ENCODE measurements at places on chromosomes 4 and X. TPM values are rescaled to one million over a fixed set of nuclear protein-coding genes. Genes with fewer than 3 reads are reported as not detected.

FHL1 gene
- 90.3 TPM for polyA plus RNA-seq

BANK1 gene
- polyA plus RNA-seq: 0.89 TPM

CT45A9 gene
- polyA plus RNA-seq: not detected

ARMCX1 gene
- 39.2 TPM for polyA plus RNA-seq

CTSO gene
- 12.8 TPM for polyA plus RNA-seq

DMRTC1 gene
- polyA plus RNA-seq: 0.38 TPM

MTNR1A gene
- not detected for polyA plus RNA-seq

OTUD6A gene
- polyA plus RNA-seq: not detected

ANXA10 gene
- polyA plus RNA-seq: not detected

SLC9B1 gene
- polyA plus RNA-seq: 0.64 TPM

XG gene
- polyA plus RNA-seq: not detected

AFAP1 gene
- polyA plus RNA-seq: 0.98 TPM

ADH6 gene
- polyA plus RNA-seq: not detected

GPRIN3 gene
- 0.83 TPM for polyA plus RNA-seq

TRIM75 gene
- not detected for polyA plus RNA-seq

GRK4 gene
- 15.6 TPM for polyA plus RNA-seq

TAF7L gene
- 0.18 TPM for polyA plus RNA-seq

NMU gene
- 4.3 TPM for polyA plus RNA-seq

SEPTIN6 gene
- polyA plus RNA-seq: 40.2 TPM

FAM13A gene
- 31.1 TPM for polyA plus RNA-seq

NAA11 gene
- polyA plus RNA-seq: not detected

KLB gene
- 0.85 TPM for polyA plus RNA-seq

PSAPL1 gene
- not detected for polyA plus RNA-seq

EXOC1 gene
- 61.5 TPM for polyA plus RNA-seq

CCKAR gene
- not detected for polyA plus RNA-seq

PDLIM3 gene
- 24.5 TPM for polyA plus RNA-seq

YY2 gene
- 2.7 TPM for polyA plus RNA-seq

ZGRF1 gene
- 7.7 TPM for polyA plus RNA-seq

SFRP2 gene
- polyA plus RNA-seq: not detected

VEGFD gene
- not detected for polyA plus RNA-seq

CXCL5 gene
- polyA plus RNA-seq: not detected

TMEM31 gene
- not detected for polyA plus RNA-seq

NLRP2B gene
- not detected for polyA plus RNA-seq

GSPT2 gene
- polyA plus RNA-seq: 17.6 TPM

PASD1 gene
- not detected for polyA plus RNA-seq

TMSB15C gene
- not detected for polyA plus RNA-seq

CD38 gene
- not detected for polyA plus RNA-seq

SLC38A5 gene
- polyA plus RNA-seq: not detected

MBTPS2 gene
- 22.9 TPM for polyA plus RNA-seq

CYBB gene
- polyA plus RNA-seq: not detected

CT47B1 gene
- polyA plus RNA-seq: not detected

INTS6L gene
- 4.0 TPM for polyA plus RNA-seq

MEPE gene
- polyA plus RNA-seq: not detected

PNMA6A gene
- polyA plus RNA-seq: 8.3 TPM

TLR8 gene
- not detected for polyA plus RNA-seq
